ENCODE measurements at places on chromosomes 5 and 9.

DNA sequence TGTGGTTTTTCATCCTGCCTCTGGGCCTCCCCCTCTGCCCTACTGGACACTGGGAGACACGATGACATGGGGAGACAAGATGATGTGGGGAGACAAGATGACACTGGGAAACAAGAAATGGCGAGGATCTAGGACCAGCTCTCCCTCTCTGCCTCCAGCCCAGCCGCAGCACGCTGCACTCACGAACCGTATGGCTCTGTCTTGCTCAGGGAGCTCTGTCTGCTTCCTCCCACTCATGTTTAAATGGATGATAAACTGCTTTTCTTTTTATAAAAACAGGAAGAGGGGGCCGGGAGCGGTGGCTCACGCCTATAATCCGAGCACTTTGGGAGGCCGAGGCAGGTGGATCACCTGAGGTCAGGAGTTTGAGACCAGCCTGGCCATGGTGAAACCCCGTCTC is 73.7 kb downstream of the SPATA31D1 start:
- H3K27ac ChIP-seq = no peak overlapping the region
- H3K27me3 ChIP-seq = no peaks in the 10 kb centered on the region
- H3K4me3 ChIP-seq = no peak overlapping the region
- H3K36me3 ChIP-seq = no peaks in the 10 kb centered on the region
- H3K4me1 ChIP-seq = peaks cover 4% of the 10 kb centered on the region

DNA sequence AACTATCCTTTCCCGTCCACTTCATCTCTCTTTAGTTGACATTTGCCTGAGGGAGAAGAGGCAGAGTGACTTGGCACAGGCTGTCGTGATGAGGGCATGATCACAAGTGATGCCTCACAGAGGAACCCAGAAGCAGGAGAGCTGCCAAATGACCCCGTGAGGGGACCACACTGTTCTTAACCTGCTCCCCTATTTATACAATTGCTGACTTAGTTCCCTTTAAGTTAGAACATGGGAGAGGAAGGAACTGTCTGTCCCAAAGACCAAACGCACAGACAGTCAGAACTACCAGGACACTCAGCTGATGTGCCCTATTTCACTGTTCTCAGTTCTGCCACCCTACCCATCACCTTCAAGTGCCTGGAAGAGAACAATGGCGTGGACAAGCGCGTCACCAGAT is 73.7 kb downstream of the SLC1A3 start:
- DNase-seq = no peak
- H3K27ac ChIP-seq = no peak overlapping the region

DNA sequence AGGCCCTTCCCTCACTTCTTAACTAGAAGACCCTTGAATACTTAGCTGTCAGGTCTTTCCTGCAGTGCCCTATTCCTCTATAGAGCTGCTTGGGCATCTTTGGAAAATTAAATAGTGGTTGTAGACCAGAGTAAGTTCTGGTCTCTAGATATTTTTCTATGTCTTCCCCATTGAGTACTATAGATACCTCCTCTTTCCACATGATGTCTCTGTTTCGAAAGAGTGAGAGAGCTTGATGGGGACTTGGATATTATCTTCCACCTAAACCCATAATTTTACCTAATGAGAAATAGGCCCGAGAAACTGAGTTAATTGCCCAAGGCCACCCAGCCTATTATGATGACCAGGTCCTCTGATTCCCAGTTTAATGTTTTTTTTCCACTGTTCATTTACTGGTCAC is 40.2 kb downstream of the SPEF2 start:
- peaks cover 10% of the 10 kb centered on the region for H3K36me3 ChIP-seq
- no peak overlapping the region for H3K27ac ChIP-seq
- H3K4me3 ChIP-seq = no peak overlapping the region
- H3K4me1 ChIP-seq = peaks cover 7% of the 10 kb centered on the region

- DNase-seq = no peak
- peaks cover 41% of the 10 kb centered on the region for H3K4me1 ChIP-seq
- no peak overlapping the region for H3K4me3 ChIP-seq
- H3K27ac ChIP-seq = peak overlapping the region; percentile 88
- H3K27me3 ChIP-seq = no peaks in the 10 kb centered on the region
- H3K36me3 ChIP-seq = no peaks in the 10 kb centered on the region
These were observed 380.6 kb downstream of the ADGRV1 start for GRCh38 chr5:90939211-90939610.

DNA sequence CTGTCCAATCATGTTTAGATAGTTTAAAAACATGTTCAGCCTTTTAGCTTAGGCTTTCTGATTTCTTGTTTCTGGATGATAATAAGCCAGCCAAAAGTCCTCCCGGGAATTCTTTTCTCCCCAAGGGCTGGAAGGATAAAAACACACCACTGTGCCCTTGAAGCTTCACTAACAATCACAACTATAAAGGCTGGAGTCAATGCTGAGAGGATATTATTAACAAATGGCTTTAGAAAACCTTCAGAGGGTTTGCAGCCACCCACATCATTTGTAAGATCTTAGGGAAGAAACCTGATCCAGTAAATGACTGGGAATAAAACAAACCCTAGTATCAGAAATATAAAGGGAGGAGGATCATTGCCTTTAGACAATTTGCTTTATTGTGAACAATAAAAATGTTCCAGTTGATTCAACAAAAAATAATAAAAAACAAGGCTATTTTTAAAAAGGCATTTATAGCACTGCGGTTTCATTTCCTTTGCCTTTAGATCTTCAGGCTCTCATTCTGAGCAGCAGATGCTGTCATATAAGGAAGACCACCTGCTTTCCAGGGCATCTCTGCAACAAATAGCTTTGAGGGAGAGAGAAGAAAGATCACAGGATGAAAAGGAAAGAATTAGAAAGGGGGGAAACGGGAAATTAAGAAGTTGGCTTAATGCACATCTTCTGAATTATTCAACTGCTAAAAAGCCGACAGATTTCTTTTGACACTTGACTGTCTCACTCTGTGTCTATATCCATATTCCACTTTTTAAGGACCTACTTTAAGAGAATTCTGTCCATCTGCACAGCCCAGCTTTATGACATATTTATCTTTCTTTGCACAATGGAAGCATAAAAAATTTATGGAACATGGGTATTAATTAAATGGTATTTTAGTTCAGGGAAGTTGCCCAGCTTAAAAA is 277.2 kb upstream of the SLC24A2 start:
- DNase-seq = no peak
- peaks cover 6% of the 10 kb centered on the region for H3K27me3 ChIP-seq
- H3K36me3 ChIP-seq = no peaks in the 10 kb centered on the region

DNA sequence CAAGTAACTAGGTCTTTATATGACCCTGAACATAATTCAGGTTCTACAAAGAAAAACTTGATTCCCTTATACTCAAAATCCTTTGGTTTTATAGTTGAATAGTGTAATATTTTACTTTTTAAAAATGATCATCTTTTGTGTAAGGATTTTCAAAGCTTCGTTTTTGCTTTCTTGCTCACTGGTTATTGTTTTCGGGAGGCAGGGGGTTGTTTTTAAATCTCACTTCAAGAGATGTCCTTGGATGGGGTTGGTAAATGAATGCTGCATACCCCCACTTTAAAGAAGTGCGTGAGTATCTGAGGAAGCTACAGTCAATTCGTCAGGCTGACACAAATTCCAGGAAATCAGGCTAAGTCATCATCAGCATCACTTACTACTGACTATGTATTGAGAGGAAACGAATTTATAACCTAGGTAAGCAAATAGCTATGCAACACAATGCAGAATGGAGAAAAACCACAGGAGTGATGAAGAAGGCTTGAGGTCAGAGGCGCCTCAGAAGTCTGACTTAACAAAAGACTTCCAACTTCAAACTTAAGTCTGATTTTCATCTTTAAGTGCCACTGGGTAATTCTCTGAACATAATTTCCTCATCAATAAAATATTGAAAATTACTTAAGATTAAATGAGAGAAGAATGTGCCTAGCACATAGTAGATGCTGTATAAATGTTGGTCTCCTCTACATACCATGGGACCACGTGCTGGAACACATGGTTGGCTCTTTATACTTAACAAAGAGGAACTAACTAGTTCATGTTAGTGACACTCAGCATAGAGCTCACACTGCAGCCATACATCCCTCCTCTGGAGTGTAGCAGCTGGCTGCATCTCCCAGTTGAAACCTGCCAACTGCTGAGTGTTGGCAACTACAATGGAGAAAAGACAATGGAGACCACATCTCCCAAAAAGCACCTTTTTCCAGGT is 106.0 kb upstream of the KIF2A start:
- no peaks in the 10 kb centered on the region for H3K4me1 ChIP-seq
- no peaks in the 10 kb centered on the region for H3K36me3 ChIP-seq
- peaks cover 38% of the 10 kb centered on the region for H3K27me3 ChIP-seq
- H3K27ac ChIP-seq = no peak overlapping the region
- no peak overlapping the region for H3K4me3 ChIP-seq

DNA sequence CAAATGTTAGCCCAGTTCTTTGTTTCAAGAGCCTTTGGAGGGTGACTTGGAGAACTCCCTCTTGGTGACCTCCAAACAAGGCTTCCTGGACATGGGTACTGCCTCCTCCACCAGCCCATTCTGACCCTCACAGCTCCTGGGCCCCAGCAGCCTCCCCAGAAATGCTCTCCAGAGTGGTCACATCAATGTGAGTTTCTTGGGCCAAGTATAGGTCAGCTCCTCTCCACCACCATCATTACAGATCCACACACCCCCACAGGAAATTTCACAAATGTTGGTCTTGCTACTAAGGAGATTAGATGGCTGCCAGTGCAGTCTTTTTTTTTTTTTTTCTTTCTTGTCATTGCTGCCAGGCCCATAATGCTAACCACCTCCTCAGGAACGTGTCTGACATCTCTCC is 410.7 kb downstream of the DTWD2 start:
- no peak overlapping the region for H3K27ac ChIP-seq
- H3K36me3 ChIP-seq = no peaks in the 10 kb centered on the region
- no peaks in the 10 kb centered on the region for H3K4me1 ChIP-seq
- no peak for DNase-seq

GRCh38 chr5:134071614-134072207 is 42.8 kb upstream of the TCF7 start:
- no peak for DNase-seq
- peaks cover 21% of the 10 kb centered on the region for H3K4me1 ChIP-seq
- no peak overlapping the region for H3K27ac ChIP-seq
- H3K4me3 ChIP-seq = peak overlapping the region; percentile 56
- no peaks in the 10 kb centered on the region for H3K36me3 ChIP-seq
